ENCODE measurements at places on chromosomes 5 and 9.

- no peak for DNase-seq
Observed at GRCh38 chr9:108545436-108545835, 310.4 kb downstream of the ACTL7B start.

DNA sequence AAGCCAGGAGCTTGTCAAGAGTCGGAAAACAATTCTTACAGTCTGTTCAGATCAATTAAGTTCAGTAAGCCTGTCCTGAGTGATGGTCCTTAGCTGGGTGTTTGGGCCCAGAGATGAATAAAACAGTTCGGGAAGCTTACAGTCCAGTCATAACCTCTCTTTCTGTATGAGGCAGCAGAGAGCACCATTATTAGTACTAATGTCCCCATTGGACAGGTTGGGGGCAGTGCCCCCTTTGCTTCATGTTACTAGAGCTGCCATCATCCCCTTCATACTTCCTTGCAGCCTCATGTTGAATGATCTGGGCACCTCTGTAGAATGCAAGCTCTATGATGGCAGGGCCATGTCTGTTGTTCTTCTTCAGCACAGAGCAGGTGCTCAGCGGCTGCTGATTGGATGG lies 9.8 kb downstream of the DOCK2 start:
- DNase-seq: no peak

DNA sequence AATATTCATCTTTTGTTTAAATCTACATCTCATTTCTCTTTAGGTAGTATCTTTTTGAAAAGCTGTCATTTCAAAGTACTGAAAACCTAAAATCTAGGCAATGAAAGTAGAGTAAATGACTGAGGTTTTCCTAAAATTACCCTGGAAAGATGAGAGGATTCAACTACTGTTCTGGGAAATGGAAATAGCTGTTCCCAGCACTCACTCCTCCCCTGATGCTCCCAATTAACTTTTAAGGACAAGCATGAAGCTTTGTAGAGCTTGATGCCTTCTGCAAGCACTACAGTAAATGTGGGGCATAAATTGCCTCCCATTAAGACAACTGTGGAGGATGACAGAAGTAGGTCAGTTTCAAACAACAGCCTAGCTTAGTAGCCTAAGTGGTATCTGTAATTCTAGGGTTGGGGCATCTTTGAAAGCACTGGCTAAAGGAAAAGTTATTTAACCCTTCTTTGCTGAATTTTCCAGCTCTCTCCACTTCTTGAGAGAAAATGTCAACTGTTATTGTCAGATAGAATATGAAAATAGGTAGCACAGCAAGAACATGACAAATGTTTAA lies 100.2 kb upstream of the GNA14 start:
- no peak for DNase-seq

DNA sequence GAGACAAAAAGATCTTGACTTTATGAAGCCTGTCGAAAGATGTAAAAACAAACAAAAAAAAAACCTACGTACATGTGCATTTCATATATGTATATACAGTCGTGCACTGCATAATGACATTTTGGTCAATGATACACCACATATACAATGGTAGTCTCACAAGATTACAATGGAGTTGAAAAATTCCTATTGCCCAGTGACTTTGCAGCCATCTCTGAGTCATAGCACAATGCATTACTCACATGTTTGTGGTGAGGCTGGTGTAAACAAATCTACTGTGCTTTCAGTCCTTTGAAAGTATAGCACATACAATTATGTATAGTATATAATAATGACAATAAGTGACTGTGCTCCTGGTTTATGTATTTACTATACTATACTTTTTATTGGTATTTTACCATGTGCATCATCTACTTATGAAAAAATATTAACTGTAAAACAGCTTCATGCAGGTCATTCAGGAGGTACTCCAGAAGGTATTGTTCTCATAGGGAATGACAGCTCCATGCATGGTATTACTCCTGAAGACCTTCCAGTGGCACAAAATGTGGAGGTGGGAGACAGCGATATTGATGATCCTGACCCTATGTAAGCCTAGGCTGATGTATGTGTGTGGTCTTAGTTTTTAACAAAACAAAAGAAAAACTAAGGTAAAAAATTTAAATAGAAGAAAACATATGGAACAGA lies 73.7 kb upstream of the FST start:
- DNase-seq: no peak

DNA sequence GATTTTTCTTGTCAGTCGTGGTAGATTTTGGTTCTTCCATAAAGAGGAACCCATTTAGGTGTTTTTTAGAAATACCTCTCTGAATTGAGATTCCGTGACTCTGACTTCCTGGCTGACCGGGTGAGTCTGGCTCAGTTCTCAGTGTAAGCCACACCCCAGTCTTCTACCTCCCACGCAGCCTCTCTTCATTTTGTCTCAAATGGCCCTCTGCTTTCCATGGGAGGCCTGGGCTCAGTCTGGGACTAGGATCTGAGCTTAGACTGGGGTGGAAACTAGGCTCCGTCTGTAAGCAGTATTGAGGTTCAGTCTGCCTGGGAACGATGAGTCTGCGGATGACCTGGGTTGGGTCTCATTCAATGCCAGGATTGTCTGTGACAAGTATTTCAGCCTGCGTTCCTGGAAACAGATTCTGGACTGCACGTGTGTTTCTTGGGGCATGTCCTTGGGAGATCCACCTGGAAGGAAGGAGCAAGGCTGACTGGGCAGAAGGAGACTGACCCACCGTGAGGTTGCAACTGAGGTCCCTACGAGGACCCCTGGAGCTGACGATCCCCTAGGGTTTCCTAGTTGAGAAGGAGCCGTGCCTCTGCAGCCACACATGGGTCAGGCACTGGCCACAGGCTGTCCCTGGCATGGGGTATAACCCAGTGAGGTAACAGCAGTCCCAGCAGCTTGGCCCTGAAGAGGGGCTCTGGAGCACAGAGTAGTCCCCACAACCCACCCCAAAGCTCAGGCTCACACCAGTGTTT lies 12.4 kb upstream of the CRB2 start:
- DNase-seq: peak; percentile 80

DNA sequence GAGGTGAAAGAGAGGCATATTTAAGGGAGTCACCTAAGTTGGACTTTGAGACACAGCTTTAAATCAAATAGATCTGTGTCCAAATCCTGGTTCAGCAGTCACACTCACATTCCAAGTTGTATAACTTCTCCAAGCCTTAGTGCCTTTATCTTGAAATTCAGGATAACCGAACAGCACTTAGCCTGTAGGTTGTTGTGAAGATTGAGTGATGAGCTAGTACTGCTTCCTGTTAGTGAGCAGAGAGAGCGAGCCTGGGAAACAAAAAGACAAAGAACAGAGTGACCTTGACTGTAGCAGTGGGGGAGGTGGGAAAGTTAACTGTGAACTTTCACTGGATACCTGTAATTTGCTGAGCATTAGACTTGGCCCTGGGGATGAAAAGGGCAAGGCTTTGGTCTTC lies 22.4 kb downstream of the MAML1 start:
- no peak for DNase-seq

DNA sequence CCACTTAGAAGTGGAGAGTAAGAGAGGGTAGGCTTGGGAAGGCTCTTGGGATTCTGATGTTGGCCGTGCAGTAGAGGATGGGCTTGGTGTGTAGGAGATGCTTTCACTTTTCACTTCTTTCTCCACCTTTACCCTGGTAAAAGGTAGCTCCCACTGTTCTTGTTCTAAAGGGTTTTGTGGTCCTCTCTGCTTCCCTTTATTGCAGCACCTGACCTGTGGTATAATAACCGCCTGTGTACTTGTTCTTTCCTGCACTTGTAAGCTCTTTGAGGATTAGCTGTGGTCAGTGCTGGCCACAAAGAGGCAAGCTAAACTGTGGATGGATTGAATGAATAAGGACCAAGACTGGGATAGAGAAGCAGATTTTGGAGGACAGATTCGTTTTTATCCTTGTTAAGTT lies 25.2 kb downstream of the KDM4C start:
- no peak for DNase-seq

GRCh38 chr5:154103233-154103632 lies 64.5 kb downstream of the MFAP3 start:
- DNase-seq: no peak

- DNase-seq: peak; percentile 11
Observed at GRCh38 chr5:14628346-14628745, 36.2 kb upstream of the OTULIN start.

DNA sequence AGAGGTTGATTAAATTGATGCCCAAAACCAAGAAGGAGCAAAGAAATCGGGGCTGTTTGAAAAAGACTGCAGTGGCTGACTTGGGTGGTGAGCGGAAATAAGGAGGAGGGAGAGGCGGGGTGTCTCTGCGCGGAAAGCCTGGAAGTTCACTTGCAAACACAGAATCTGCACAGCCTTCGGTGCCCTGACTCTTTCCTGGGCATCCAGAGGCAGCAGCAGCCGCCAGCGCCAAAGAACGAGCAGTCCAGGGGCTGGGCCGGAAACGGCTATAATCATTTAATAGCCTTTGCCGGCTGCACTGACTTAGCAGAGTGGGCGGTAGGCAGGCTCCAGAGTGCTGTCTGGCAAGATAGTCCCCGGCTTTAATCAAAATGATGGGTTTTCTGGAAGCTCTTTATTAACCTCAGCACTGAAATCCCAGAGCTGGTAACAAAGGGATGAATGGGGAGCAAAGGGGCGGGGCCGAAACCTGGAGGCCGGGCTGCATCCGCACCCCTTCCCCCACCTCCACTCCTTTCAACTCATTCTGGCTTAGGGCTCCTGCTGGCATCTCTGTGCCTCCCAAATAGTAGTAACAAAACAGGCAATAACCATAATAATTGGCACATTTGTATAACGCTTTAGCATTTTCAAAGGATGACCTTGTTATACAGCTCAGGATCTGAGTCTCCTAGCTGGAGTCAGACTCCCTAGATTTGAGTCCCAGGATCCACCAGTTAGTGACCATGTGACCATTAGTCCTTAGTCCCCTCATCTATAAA lies 35.7 kb downstream of the PCDHAC2 start:
- DNase-seq: no peak

DNA sequence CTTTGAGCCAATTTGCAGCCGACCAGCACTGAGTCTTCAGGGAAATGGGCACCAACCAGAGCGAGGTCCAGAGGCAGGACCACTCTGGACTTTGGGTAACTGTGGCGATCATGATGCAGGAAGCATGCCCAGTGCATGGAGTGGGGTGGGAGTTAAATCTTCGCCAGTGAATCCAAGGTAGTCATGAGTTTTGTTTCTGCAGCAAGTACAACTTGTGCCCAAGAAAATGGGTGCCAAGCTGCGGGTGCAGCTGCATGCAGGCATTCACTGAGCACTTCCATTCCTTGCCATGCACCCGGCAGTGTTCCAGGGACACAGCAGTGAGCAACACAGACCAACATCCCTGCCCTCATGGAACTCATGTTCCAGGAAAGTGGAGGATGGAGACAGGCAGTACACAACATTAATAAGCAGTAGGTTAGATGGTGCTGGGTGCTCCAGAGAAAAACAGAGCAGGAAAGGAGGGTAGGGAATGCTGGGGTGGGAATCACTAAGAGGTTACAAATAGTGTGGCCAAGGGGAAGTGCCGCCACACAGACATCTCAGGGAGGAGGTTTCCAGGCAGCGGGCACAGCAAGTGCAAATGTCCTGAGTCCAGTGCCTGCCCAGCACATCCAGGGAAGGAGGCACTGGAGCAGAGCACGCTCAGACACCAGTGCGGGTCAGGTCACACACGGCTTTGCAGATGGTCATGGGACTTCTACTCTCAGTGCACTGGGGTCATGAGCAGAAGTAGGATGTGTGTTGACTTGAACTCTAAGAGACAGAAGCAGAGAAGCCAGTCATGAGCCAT lies 48.2 kb upstream of the LMX1B start:
- DNase-seq: no peak

DNA sequence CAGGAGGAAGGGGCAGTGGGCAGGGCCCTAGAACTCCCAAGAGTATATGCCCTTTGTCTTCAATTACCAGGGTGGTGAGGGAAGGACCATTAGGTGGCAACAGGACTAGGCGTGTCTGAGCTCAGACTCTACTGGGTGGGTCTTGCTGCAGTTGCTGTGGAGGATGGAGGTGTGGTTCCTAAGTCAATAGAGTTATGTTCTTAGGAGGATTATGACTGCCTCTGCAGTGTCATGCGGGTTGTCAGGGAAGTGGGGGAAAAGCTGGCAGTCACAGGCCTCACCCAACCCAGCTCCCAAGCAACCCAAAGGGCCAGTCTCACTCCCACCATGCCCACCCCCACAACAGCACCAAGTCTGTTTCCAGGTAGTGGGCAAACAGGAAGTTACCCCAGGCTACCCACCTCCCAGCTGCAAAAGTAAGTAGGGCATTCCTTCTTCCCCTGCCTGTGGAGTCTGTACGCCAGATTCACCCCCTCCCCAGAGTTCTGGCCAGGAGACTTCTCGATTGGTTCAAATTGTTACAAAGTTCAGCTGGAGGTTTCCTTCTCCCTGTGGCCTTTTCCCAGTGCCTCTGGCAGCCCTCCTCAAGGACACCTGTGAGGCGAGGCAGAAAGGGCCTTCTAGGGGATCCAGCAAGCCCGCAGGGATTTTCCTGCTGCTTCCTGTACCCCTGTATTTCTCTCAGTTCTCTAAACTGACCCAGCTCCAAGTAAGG lies 145.3 kb downstream of the HINT1 start:
- DNase-seq: no peak

- DNase-seq: no peak
Observed at GRCh38 chr5:172904643-172905345, 54.4 kb upstream of the RPL26L1 start.

DNA sequence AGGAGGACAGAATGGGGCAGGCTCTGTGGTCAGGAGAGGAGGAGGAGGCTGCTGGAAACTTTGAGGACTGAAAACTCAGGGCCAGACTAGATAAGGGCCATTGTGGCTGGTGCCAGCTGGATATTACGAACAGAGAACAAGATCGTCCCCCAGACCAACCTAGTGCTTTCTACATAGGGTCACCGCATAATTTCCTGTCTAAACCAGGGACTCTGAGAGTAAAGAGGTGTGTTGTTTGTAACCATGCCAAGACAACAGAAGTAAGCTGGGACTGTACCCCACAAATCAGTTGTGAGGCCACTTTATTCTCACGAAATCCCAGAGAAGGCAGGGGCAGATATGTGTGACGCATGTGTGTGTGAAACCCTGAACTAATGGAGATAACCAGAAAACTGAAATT lies 20.3 kb upstream of the GFPT2 start:
- no peak for DNase-seq

GRCh38 chr5:119743927-119744326 lies 114.6 kb downstream of the FAM170A start:
- peak; percentile 14 for DNase-seq
